ENCODE measurements at places on chromosomes 3 and 15.

- no peak for DNase-seq
Measured at GRCh38 chr15:31342781-31343626, 16.4 kb downstream of the KLF13 start.

DNA sequence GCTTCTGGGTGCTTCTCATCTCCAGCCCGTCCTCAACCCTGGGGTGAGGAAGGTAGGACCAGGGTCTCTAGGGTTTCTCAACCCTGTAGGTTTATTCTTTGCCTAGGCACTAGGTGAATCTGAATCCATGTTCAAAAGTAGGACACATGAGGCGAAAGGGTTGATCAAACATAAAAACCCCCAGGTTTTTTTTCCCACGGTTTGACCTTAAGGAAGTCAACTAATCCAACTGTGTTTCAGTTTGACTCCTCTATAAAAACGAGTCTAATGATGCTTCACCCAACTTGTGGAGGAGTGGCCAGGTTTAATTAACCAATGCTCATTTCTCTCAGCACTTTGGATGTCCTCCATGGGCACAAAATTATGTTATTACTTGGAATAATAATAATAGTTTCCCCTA lies 335.9 kb upstream of the ICE2 start:
- DNase-seq, result no peak

DNA sequence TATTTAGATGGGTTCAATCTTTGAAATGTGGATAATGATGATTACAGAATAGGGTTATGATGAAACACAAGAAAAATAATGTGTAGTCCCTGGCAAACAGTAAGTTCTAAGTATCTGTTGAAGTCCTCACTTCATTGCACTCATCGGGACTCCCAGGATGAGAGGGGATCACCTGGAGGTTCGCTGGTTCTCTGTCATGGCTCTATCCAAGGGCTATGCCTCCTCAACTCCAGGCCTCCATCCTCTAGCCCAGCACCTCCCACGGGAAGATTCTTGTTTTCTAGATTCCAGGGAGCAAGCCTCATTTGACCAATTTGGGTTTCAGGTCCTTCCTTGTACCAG lies 45.5 kb downstream of the ANP32A start:
- DNase-seq, result no peak

DNA sequence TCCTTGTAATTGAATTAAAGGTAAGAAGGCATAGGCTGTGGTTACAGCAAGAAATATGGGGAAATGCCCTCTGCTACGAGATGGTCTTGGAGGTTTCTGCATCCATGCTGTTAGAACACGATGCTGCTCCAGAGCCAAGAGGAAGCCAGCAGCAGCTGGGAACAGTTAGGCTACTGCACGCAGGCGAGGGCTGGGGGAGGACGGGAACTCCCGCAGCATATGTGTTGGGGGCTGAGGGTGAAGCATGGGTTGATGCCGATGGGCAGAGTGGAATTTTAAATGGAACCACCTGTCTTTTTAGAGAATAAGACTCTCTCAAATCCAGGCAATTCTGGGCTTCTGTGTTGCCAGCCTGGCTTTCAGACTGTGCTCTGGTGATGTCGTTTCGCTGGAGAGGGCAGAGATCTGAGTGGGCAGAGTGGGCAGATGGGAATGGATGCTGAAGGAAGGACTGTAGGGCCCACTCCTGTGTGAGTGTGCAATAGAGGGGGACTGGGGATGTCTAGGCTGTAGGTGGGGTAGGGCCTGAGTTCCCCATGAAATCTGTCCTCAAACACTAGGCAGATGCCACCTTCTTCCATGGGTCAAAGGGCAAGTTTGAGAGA lies 417.0 kb upstream of the TPM1 start:
- no peak for DNase-seq

GRCh38 chr3:107737914-107738313 lies 215.2 kb downstream of the BBX start:
- DNase-seq, result no peak

All from activated naive CD4-positive, alpha-beta T cell (primary cell).